Skeletal muscle cell (primary cell): ENCODE measurements at places on chromosomes 5 and 9.

DNA sequence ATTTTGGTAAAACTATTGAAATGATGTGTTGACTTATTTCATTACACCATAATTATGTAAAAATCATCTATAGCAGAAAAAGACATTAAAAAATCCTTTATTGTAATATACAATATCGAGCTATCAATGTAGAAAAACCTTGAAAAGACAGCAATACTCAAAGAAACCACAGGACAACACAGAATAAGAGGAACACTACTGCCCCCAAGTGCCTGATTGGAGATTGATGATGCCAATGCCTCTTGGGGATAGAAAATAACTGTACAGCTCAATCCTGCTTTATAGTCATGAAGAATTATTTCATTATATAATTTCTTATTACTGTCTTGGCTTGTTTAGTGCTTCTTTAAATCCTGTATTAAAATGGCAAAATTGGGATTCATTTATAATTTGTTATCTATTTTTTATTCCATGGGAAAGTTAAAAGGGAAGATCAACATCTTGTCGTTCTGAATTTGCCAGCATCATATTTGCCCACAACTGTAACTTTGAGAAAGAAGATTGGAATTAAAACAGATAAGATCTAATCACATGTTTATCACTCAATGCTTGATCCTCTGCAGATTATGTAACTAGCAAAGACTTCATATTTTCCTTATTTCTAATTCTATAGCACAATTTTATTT, 337.5 kb downstream of the CDH9 start:
- no peak for DNase-seq

DNA sequence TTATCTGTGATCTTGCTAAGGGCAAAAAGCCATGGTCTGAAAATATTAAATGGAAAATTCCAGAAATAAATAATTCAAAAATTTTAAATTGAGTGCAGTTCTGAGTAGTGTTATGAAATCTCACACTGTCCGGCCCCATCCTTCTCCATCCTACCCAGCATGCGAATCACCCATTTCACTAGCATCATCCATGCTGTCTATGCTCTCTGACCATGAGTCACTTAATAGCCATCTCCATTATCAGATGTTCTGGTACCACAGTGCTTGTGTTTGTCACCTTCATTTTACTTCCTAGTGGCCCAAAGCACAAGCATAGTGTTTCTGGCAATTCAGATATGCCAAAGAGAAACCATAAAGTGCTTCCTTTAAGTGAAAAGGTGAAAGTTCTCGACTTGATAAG, 63.3 kb upstream of the SMC5 start:
- DNase-seq = no peak

DNA sequence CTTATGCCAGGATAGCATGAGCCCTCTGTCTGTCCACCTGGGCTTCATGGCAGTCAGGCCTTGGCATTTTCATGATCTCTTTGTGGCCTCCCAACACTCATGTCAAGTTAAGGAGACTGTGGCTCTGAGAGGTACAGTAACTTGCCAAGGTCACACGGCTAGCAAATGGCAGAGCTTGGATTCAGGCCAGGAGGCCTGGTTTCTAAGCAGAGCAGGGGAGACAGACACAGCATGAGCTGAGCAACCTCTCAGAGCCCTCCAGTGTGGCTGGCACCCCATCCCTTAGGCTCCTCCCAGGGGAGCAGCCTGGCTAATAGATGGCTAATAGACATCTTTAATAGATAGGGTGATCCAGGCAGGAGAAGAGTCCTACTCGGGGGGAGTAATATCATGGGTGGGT, 4.1 kb downstream of the SYNPO start:
- no peak for DNase-seq

DNA sequence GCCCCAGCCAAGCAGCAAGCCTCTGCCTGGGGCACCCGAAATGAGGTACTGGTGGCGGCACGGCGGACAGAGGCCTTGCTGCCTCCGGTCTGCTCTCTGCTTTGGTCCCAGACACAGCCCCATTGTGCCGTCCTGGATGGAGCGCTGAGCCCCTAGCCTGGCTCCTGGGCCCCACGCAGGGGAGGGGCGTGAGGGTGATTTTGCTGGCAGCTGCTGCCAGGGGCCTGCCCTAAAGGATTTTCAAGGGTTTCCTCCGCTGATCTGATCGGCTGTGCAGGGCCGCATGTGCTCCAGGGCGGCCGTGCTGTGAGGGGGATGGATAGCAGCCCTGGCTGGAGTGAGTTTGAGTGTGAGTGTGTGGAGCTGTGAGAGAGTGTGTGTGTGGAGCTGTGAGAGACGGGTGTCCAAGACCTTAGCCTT, 1.3 kb downstream of the GPSM1 start:
- no peak for DNase-seq

DNA sequence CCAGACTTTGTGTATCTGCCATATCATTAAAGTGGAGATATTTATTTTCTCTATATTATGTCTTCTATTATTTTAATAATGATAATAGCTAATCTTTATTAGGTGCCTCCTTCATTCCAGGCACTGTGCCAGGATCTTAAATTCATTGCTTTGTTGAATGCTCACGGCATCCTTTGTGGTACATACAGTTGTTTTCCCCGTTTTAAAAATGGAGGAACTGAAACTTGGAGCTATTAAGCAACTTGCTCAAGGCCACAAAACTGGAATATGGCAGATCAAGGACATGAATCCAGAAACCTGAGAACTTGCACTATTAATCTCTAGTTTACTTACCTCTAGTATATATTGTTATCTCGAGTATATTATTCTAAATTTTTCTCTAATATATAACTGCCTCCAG, 41.5 kb upstream of the PPP3R2 start:
- no peak for DNase-seq

DNA sequence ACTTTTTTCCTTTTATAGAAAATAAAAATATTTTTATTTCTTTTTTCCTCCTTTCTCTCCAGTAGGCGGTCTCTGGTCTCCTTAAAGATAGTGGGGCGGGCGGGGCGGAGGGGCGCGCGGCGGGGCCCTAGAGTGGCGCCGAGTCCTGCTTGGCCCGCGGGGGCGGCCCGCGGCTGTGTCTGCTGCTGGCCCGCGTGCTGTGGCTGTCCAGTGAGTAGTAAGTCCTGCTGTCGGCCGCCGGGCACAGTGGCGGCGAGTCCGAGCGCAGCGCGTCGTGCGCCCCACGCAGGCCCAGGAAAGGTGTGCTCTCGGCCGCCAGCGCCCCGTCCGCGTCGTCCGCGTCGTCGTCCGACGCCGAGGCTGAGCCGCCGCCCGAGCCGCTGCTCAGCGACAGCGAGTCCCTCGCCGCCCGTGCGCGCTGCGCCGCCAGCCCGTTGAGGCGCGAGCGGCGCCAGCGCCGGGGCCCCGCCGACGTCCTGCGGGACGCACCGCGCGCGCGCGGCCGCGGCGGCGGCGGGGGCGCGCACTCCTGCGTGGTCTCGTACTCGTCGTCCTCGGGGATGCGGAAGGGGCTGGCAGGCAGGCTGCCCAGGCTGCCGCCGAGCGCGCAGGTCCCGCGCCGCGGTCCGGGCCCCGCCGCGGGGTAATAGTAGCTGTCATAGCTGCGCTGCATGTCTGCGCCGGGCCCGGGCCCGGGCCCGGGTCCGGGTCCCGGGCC, 52.3 kb downstream of the PSD2 start:
- DNase-seq = no peak

DNA sequence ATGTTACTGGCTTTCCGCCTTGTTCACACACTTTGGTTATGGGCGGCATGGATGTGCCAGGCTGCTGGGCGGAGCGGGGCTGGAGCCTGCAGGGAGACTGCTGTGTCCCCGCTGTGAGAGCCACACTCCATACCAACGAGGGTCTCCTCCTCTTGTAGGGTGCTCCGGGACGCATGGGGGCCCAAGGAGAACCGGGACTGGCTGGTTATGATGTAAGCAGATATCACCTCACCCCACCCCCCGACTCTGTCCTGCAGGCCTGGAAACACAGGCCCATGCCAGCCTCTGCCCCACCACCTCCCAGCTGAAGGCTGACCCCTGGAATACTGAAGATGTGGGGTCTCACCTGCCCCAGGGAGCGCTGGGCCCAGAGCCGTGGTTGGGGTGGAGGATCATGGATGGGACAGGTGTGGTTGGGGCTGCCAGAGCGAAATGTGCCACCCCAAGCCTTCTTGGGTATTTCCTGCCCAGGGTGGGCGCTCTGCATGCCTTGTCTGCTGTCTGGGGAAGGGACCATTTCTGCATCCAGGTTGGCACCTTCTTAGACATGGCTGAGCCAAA, 39.3 kb upstream of the ORM1 start:
- DNase-seq = no peak

- DNase-seq = no peak
Observed at GRCh38 chr9:27538647-27539046, 9.0 kb upstream of the MOB3B start.

DNA sequence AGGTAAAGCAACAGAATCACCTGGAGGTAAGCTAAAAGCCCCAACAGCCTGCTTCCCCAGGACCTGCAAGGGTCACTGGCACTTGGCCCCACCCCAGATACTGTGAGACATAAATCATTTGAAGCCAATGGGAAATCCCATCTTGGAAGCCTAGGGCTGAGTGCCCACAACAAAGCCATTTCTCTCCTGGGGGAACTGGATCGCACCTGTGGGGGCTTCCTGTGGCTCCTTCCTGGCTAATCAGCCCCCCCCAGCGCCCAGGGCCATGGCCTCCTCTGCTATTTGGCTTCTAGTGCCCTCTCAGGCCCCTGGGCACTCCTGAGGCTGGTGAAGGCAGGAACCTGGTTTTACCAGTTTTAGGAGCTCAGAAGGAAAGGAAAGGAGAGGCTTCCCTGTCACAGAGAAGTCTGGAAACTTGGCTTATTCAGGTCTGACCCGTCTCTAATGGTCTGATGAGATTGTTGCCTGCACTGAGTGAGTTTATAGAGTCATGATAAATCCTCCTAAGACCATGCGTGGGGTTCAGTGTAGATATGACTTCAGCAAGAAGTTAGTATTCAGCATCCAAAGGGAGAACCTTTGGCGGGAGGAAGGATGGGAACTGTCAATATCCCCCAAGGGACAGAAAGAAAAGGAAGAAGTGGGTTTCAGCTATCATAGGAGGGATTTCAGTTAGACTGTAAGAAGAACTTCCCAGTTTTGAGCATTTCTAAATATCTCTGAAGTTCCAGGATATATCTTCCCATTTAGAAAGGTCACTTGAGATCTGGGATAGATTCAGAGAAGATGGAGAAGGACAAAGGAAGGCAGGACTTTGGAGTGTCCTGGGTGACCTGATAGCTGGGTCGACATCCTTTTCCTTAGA, 1.2 kb downstream of the KCNMB1 start:
- DNase-seq = no peak

DNA sequence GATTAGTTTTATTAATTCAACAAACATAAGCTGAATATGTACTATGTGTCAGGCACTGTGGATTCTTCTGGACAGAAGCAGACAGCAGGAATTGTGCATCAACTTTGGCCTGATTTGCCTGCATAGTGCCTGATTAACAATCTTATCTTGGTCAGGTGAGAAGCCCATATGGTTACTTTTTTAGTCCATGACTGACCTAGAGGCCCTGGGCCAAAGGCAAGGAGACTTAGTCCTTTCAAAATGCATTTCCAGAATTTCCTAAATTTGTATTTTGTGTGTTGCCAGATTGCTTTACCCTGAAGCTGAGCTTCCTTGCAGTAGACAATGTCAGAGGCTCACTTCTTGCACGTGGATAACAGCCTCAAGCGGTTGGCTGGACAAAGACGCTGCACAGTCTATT, 286.7 kb downstream of the SPOCK1 start:
- no peak for DNase-seq

- peak; percentile 87 for DNase-seq
Observed at GRCh38 chr5:120388016-120388781, 75.9 kb upstream of the PRR16 start.

- DNase-seq = no peak
Observed at GRCh38 chr5:122022966-122023365, 55.1 kb downstream of the LOX start.

- DNase-seq = no peak
Observed at GRCh38 chr9:27536168-27536567, 6.6 kb upstream of the MOB3B start.

- peak; percentile 13 for DNase-seq
Observed at GRCh38 chr5:138900281-138900965, 25.3 kb upstream of the LRRTM2 start.

GRCh38 chr9:89256642-89257041, 54.4 kb upstream of the CKS2 start:
- DNase-seq = no peak

DNA sequence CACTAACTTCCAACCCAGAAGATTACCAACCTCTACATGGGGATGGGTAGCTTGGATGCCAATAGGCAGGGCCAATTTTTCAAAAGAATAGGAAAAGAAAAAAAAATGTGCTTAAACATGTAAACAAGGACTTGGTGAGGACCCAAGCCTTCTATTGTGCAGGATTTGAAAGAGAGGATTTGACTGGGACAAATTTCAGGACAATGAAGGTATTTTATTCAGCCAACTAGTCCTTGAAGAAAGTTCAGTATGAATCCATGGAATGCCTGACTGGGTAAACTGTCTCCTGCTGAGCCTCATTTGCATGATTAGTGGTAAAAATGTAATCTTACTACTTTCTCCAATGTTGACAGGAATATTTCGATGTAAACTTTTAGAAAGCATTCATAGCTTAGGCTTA, 192.5 kb upstream of the RORB start:
- no peak for DNase-seq

- DNase-seq = no peak
Observed at GRCh38 chr5:147290261-147290660, 55.4 kb downstream of the STK32A start.

DNA sequence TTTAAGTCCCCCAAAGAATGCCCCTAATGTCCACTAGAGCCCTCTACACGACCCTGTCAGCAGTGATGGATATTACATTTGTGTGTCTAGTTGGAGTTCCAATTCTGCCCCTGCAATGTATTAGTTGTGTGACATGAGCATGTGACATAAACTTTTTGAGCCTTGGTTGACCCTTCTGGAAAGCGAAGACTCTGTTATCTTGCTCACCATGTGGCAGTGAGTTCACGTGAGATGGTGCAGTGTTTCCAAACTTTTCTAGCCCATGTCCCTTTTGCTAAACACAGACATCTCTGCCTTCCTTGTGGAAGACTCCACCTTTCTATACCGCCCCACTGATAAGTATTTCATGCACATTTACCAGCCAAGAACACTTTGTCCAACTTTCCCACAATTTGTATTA, 87.0 kb upstream of the BOD1 start:
- no peak for DNase-seq

DNA sequence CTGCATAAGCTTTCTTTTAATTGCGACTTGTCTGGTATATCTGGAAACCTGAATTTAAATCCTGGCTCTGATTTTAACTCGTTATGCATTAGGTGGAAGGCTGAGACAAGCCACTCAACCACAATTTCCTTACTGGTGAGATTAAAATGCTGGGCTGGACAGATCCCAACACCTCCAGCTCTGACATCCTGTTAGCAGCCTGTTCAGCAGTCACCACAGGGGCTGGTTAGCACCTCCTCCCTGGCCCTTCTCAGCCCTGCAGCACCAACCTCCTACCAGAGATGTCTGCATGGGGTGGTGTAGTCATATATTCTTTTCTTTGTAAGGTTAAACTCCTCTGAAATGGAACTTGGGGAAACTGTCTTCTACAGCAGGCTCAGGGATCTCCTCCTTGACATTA, 156.5 kb upstream of the NFIL3 start:
- DNase-seq = no peak

GRCh38 chr9:104871961-104872527, 55.9 kb downstream of the ABCA1 start:
- DNase-seq = no peak

GRCh38 chr5:10591159-10591558, 27.3 kb downstream of the ANKRD33B start:
- no peak for DNase-seq

GRCh38 chr9:123360161-123361085, 4.4 kb downstream of the CRB2 start:
- no peak for DNase-seq
